ENCODE measurements at places on chromosomes 2 and 18.

DNA sequence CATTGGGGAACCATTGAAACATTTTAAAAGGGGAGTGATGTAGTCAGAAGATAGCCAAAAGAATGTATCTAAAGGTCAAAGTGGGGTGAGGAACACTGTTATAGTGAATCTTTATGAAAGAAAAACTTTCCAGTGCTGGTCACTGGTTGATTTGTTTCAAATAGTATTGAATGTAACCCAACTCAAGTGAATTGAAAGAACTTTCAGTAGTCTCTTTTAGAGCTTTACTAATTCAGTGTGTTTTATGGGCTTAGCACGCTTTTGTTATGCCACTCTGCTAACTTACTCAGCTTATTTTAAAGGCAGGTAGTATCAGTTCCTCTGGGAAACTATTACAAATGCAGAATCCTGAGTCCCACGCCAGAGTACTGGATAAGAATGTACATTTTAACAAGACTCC, 57.3 kb downstream of the GTF2A1L start:
- no peak for DNase-seq

DNA sequence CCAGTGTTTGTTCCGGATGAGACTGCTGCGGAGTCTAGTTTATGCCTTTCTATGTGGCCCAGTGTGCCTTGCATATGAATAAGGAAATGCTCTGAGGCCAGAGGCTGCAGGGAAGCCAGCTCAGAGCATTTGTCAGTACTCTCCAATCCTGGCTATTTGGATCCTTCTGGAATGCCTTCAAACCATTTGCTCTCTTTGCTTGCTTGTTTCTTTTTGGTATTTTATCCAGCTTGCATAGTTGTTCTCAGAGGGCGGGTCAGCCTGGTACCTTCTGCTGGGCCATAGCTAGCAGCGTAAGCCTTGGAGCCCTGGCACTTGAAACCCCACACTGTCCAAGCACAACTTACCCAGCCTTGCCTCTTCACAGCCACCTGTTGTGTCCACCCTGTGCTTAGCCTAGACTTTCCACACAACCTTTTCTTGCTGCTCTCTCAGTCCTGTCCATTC, 20.5 kb downstream of the CENPO start:
- DNase-seq = no peak

DNA sequence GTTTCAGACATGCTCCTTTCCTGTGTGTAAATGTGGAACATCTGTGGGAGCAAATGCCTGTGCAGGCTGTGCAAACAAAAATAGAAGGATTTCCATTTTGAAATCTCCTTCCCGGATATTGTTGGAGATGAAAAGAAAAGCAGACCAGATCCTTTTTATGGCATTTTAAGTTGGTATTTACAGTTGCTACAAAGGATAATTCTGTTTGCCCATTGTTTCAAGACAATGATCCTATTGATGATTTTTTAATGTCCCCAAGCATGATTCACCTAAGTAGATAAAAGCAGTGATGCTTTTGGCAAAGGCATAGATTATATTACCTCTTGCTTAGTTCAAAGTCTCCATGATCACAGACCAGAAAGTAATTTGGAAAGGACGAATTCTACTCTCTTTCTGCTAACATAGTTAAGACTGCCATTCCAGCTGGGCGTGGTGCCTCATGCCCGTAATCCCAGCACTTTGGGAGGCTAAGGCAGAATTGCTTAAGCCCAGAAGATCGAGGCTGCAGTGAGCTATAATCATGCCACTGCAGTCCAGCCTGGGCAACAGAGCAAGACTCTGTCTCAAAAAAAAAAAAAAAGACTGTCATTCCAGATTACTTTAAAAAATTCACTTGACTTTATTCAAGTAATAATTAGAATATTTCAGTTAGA, 209.6 kb upstream of the SLC39A10 start:
- DNase-seq = no peak

- no peak for DNase-seq
Measured at GRCh38 chr18:58268849-58269248, 224.8 kb downstream of the NEDD4L start.

DNA sequence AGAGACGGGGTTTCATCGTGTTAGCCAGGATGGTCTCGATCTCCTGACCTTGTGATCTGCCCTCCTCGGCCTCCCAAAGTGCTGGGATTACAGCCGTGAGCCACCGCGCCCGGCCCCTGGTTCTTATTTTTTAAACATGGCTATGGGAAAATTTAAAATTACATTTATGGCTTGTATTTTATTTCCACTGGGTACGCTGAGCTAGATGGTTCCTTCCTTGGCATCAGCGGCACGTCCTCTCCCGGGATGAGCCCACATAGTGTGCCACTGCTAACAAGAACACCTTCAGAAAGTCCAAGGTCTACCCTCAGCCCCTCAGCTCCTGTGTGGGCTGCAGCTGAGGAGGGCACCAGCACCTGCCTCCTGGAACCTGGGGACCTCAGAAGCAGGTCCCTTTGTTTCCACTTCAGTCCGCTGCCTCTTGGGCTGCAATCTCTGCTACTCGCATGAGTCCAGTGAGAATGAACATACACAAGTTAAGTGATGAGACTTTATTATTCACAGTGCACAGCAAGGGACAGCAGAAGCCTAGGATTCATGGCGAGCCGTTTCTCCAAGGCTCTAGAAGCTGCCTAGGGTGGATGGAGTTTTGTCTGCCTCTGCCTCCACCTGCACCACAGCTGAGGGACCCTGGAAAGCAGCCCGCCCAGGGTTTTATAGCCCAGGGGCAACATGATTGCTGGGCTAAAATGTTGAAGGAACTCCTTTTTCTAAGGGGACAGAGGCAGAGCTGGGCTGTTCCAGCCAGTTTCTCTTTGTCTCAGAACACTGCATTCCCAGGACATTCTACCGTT, 107.5 kb upstream of the TEX51 start:
- no peak for DNase-seq

GRCh38 chr2:128685841-128686496, 367.3 kb upstream of the HS6ST1 start:
- DNase-seq = no peak

DNA sequence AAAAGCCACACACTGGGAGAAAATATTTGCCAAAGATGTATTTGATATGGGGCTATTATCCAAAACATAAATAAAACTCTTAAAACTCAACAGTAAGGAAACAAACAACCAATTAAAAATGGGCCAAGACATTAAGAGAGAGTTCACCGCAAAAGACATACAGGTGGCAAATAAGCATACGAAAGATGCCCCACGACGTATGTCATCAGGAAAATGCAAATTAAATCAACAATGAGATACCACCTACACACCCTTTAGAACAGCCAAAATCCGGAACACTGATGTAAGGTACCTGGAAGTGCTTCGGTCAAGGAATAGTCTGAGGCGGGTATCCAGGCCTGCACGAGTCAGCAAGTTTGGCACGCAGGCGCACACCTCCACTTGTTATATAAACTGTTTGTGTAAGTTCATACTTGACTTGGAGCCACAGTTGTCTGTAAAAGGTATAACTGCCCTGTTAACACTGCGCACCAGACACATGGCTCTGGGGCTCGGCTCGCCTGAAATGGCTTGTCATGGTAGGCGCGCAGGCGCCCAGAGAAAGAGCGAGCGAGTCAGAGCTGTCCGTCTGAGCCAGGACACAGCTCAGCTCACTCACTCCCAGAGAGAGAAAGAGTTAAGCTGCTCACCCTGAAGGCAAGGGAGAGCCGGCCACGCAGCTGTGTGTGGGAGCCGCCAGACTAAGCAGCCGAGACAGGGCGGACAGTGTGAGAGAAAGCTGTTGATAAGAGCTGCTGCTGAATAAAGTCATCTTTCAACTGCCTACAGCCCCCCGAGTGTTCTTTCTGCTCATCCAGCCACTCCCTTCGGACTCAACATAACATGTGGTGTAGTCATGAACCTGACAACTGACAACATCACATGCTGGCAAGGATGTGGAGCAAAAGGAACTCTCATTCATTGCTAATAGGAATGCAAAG, 87.3 kb downstream of the HNRNPLL start:
- no peak for DNase-seq

- DNase-seq = no peak
Measured at GRCh38 chr2:118693287-118693822, 154.1 kb downstream of the EN1 start.

- no peak for DNase-seq
Measured at GRCh38 chr2:166775176-166775575, 113.1 kb upstream of the XIRP2 start.

GRCh38 chr2:44116319-44116718, 52.4 kb upstream of the PPM1B start:
- DNase-seq = no peak

DNA sequence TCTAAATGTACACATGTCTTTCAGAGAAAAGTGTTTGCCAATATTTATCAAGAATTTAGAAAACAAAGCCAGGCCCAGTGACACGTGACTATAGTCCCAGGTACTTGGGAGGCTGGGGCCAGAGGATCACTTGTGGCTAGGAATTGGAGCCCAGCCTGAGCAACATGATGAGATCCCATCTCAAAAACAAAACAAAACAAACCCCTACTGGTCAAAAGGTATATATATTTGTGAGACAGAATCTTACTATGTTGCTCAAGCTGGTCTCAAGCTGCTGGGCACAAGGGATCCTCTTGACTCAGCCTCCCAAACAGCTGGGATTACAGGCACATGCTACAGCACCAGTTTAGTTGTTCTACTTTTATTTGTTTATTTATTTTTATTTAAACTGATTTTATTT, 79.2 kb downstream of the ZDBF2 start:
- DNase-seq = no peak

DNA sequence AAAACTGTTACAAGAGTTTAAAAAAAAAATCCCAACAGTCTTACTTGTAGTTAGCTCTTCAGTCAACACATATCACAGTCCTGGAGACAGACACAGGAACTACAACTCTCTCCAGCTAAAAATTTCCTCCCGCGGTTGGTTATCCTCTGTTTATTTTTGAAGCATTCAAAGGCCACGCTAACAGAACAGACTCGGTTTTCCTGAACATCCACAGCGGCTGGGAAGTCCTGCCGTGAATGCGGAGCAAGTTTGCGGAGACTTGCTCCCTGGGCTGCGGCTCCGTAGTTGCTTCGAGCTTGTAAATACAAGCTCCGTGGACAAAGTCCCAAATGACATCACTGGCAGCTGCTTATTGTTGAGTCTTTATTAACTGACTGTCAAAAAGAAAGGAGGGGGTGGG, at the start of gene NCKAP5:
Gene NCKAP5 (minus strand): TSS at position 292 of the 400 bp plus-strand sequence. CDS start 50,937 bp downstream, outside the sequence.
- no peak for DNase-seq

DNA sequence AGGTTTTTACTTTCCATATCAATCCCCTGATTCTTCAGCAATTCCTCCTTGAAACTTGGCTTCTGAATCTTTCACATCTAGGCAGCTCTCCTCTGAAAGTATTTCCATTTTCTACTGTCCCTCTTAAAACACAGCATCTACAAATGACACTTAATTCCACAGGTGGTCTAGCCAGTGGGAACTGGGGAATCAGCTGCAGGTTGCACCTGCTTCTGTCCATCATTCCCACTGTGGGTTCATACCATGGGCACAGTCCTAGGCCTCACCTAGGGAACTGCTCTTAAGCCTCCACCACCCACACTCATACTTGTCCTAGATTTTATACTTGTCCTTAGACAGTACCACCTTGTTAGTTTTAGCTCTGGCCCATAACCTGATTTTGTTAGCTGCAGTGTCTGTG, 2.2 kb downstream of the LOXL3 start:
- no peak for DNase-seq

- DNase-seq = no peak
Measured at GRCh38 chr2:133591164-133591563, 22.9 kb upstream of the NCKAP5 start.

DNA sequence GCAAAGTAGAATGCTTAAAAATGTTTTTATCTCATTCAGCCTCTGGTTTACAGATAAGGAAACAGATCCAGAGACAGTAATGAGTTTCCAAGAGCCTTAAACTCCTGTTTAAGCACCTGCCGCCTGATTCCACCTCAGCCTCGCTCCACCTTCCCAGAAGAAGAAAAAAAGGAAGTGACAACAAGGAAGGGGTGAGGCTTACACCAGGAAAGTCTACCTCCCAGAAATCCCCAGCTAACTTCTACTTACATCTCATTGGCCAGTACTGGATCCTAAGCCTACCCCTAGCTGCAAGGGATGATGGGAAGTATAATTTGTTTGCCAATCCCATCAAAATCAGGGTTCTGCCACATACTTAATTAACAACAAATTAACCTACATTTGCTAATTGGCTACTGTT, 15.3 kb upstream of the ARID5A start:
- DNase-seq = no peak

DNA sequence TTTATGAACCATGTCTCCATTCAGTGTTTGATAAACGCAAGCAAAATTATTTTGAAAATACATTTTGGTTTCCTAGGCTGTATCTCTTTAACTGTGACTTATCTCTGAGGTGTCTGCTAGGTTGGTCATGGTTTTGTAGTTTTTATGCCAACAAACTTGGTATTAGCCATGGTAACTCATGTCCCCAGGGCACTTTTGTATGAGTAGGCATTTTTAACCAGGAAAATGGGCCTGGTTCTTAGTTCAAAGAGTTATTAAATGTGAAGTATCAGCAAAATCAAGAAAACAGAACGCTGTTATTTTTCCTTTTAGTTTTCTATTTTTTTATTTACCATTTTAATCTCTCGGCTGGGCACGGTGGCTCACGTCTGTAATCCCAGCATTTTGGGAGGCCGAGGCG, 179.3 kb upstream of the LHCGR start:
- no peak for DNase-seq

Measured in iPS-NIHi11 (cell line).